ENCODE measurements at places on chromosomes 1 and 21.

- DNase-seq: no peak
Observed at GRCh38 chr1:41545996-41546832, 61.7 kb upstream of the EDN2 start.

- DNase-seq: no peak
Observed at GRCh38 chr1:26533951-26534509, 4.5 kb downstream of the RPS6KA1 start.

GRCh38 chr1:234730770-234731568 lies 121.0 kb upstream of the IRF2BP2 start:
- DNase-seq: no peak

DNA sequence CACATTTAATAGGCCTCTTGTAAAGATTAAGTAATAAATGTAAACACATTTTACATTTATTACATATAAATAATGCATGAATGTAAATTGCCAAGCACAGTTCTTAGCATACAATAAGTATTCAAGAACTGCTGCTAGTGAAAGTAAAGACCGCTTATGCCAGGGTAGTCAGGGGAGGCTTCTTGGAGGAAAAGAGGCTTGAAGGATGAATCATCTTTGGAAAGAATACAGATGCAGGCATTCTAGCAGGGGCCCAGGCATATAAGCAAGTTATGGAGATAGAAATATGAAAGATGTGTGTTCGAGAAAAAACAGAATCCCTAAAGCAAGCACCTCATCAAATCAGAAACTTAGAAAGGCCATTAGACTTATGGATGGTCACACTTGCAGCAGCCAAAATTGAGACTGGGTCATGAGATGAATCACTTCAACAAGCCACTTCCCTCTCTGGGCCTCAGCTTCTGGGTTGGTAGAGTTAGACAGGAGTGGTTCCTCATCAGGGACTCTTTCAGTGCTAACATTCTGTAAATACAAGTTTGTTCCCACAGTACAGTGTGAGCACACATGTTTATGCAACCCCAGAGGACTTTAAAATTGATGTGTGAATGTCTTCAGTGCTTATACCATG lies 79.8 kb upstream of the ROR1 start:
- DNase-seq: no peak

DNA sequence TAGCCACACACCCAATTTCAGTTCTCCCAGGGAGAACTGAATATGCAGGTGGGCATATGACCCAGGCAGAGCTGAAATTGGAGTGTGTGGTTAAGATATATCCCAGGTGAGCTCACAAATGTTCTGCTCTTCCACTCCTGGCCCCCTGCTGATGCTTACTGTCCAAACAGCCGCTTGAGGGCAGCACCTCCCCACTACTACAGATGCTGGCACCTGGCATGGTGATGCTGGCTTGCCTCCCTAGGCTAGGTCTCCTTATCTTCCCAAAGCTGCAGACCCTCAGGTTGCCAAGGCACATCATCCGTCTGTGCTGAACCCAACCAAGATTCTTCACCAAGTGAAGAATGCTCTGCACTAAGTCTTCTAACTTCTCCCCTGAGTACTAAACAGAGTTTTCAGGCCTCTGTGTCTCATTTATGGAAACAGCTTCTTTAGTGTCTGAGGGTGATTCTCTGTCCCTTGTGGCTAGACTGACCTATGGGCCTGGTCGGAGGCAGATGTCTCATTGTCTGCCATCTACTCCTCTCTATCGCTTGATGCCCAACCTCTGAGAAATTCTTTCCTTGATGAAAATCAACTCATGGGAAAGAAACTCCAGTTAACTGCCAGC lies 27.2 kb downstream of the XCL1 start:
- DNase-seq: peak; percentile 41

- DNase-seq: no peak
Observed at GRCh38 chr1:234313171-234313570, 60.1 kb upstream of the COA6 start.

DNA sequence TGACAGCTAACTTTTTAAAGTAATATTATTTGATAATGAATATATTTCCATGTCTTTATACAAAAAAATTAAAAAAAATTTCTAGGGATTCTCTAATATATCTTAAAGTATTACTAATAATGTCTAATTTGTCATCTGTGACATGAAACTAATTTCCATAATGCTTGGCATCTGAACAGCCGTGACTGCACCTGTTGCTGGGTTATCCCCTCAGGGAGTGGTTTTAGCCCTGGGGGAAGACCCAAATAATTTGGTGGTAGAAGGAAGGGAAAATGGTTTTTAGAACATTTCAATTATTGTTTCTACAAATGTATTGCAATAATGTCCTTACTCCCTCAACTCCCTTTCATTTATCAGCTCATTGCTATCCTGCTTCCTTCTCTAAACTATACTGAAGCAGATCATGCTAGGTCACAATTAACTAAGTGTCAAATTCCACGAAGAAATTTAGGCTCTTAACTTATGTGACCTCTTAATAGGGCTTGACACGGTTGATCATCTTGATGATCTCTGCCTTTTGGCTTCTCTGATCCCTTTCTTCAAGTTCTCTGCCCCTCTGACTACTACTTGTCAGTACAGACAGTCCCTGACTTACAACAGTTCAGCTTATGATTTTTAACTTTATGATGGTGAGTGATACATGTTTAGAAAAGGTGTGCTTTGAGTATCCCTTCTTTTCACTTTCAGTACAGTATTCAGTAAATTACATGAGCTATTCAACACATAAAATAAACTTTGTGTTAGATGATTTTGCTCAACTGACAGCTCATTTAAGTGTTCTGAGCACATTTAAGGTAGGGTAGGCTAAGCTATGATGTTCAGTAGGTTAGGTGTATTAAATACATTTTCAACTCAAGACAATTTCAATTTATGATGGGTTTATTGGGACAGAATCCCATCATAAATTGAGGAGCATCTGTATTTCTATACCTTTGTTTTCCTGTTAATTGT lies 26.4 kb upstream of the DPH5 start:
- no peak for DNase-seq

- DNase-seq: peak; percentile 84
Observed at GRCh38 chr1:117077267-117077666, 17.1 kb downstream of the TTF2 start.

DNA sequence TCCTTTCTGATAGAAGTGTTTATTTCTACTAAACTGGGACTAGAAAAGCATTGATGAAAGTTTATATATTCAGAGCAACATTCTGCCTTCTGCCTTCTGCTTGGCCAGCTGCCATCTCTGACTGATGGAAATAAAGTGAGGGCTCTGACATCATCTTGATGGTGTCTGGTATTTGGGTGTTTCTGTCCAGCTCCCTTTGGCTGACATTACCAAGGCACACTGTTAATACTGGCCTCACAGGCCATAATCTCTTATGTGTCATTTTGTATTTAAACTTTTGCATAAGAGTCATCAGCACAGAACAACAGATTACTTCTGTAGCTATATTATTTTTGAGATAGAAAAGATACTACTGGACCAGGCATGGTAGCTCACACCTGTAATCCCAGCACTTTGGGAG lies 216.9 kb downstream of the RYR2 start:
- no peak for DNase-seq

DNA sequence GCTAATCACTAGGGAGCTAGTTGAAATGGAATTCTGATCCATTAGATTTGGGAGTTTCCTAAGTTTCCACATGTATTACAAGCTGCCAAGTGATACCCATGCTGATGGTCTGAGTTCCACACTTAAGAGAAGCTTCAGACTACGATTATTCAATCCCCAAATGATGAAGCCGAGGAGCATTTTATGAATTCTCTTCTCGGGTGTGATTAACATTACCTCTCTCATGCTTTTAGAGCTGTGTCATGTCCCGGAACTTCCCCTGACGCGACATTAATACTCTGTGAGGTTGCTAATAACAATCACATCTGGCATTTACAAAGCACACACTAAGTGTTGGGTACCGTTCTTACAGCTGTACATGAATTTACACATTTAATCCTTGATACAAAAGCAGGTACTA lies 63.0 kb downstream of the KCNJ15 start:
- no peak for DNase-seq

DNA sequence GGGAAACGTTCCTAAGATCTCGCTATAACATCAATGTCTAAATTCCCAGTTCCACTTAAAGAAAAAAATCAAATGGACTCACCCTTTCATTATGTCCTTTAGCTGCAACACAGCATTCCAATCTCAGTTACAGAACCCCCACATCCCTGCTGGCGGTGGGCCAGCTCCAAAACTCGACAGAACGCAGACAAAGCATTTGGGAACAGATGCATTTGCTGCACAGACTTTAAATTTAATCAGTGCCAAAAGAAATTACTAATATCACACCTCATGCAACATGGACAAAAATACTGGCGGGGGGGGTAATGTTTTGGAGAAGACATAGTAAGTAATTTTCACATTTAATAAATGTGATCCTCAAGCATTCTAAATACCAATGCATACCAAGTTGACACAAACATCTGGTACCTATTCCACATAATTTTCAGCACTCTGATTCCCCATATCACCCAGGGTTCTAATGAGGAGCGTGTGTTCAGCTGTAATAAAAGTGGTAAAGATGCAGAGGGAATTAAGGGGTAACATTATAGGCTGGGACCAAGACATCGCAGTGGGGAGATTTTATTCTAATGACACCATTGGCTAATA lies 79.7 kb downstream of the TGFBR3 start:
- DNase-seq: no peak

DNA sequence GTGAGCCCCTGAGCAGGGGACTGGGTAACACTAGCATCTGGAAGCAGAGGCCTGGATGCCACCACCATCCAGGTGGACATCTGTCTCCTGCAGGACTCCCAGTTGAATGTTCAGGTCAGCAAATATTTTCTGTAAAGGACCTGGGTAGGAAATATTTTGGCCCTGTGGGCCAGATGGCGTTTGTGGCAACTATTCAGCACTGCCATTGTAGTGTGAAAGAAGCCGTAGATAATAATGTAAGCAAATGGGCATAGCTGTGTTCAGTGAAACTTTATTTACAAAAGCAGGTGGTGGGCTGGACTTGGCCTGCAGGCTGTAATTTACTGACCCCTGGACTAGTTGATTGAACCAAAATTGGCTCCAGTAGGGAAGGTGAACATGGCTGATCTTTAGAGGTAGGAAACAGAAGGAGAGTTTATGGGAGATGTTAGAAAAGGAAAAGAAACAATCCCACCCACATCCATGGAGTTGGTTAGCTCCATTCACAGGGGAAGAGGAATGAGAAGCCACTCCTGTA lies 20.0 kb upstream of the CD101 start:
- no peak for DNase-seq

GRCh38 chr1:84584126-84584525 lies 9.9 kb upstream of the CTBS start:
- DNase-seq: no peak

DNA sequence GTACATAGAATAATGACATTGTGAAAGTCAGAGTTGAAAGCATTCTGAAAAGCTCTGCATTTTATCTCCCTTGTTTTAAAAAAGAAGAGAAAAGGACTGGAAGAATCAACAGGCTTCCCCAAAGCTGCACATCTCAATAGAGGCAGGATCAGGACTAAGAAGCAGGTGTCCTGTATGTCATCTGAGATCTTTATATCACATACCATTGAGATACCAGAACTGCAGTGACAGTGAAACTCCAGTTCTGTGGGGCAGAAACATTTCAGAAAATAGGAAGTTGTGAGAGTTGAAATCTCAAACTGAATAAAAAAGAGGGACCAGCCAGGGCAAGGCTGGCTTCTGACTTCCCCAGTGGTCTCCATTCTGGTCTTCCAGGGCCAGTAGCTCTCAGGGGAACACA lies 33.0 kb upstream of the SH2D1B start:
- DNase-seq: no peak

- DNase-seq: peak; percentile 9
Observed at GRCh38 chr1:92968138-92969032, 7.1 kb upstream of the DIPK1A start.

DNA sequence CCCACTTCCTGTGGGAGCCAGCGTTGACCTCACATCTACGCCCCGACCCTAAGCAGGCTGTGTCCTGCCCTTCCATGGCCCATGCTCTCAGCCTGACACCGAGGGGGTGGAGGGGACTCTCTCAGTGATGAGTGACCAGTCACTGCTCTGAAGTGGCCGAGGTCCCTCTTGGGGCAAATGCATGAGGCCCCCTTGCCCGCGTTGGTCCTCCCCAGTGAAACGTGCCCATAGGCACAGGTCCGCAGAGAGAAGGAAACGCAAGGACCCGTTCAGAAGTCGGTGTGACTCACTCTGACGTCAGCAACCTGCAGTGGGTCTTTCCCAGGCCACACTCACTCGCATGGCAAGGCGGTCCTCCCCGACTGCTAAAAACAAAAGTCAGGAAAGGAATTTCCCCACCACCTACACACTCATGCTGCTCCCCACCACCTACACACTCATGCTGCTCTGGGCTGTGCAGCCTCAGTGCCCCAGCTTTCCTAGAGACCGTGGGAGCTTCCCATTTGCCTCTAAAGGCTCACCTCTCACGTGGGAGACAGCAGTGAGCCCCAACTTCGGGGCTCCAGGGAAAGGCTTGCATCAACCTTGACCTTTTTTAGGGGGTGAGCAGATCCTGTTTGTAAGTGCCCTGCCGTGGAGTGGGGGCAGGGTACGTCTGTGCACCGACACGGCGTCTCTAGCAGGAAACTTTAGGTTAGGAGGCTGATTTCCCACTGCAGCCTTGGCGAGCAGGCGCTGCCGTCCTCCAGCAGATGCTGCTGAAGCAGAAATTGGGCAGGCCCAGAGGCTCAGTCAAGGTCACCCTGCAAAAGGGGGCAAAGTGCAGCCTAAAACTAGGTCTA lies 11.4 kb downstream of the UBASH3A start:
- peak; percentile 88 for DNase-seq

- DNase-seq: no peak
Observed at GRCh38 chr1:201561195-201561564, 22.3 kb downstream of the NAV1 start.

- DNase-seq: no peak
Observed at GRCh38 chr21:31326522-31327242, 17.4 kb downstream of the TIAM1 start.

DNA sequence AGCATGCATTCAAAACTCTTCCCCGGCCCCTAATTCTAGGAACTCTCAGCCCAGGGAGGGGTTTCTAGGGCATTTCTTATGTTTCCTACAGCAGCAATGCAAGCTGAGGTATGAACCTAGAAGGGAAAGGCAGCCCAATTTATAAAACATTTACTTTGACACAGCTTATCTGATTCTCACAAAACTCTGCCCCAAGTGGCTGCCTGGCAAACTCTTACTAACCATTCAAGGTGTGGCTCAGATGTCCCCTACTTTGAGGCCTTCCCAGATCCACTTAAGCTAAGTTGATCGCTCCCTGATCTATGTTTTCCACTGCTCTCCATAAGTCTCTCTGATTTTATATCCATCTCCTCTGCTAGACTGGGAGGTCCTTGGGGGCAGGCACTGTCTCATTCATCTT lies 35.4 kb downstream of the AK2 start:
- DNase-seq: no peak

DNA sequence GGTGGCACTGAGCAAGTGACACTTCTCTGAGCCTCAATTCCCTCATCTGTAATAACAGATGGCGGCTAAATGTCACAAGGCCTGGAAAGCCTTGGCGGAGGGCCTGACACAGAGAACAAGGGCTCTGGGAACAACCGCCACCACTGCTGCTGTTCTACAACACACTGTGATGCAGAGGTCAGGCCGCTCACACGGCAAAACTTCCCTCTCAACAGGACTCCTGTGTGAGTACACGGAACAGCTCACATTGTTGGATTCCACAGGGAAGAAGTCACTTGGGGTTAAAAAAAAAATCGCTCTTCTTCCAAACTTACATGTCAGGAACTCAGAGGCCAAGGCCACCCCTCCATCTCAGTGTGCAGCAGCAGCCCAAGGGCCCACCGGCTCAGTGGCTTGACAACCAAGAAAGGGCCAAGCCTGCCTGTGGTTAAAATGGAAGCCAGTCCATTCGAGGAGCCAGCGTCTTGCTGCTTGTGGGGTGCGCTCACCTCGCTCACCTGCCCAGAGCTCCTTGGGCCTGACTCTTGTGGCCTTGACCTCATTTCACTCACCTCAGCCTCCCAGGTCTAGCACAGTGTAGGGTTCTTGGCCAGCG lies 101.1 kb downstream of the RAVER2 start:
- DNase-seq: no peak
